ENCODE measurements at places on chromosomes 3 and 15.

DNA sequence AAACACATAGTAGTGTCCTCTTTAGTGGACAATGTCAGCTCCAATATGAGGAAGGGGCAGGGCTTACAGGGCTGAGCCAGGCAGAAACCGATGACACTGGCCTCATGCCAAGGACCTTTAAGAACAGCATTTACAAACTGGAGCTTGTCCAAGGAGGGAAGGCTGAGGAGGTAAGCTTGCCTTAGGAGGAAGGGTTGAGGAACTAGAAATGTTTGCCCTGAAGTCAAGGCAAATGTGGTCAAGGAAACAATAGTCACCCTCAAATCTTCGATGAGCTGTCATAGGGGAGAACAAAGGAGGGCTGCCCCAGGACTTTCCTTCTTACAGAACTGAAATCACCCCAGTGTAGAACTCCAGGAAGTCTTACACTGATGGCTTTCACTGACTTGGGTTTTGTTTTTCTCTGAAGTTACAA lies 136.4 kb downstream of the LIPC start:
- no peak for DNase-seq

DNA sequence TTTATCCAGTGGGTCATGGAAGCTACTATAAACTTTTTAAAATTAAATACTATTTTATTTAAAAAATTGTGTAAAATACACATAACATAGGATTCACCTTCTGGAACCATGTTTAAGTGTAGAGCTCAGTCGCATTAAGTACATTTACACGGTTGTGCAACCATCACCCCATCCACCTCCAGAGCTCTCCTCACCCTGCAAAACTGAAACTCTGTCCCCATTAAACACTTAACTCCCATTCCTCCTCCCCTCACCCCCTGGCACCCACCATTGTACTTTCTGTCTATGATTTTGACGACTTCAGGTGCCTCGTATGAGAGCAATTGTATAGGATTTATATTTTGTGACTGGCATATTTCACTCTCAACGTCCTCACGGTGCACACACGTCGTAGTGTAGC lies 70.7 kb downstream of the APBA2 start:
- no peak for DNase-seq

DNA sequence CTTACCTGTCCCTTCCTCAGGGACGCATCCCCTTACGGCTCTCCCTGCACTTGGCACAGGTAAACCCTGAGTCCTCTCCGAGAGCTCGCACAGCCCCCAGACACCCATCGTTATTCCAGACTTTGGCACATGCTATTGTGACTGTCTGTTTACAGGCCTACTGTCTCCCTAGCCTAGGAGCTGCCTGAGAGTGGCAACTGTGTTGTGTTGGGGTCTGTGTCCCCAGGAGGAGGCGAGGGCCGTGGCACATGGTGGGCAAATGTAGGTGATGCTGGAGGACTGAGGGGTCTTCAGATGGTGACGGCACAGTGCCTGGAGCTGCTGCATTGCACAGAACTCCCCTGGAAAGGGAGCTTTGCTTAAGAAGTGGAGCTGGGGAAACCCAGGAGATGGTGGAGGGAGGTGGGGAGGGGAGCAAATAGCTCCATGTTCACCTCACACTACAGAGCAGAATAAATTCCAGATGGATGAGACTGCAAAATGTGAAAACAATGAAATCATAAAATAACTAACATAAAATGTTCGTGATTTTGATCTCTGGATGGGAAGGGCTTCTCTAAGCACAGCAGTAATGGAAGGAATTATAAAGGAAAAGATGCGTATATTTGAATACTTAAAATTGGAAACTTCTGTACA lies 96.5 kb downstream of the SMAD6 start:
- DNase-seq: no peak

- DNase-seq: no peak
Measured at GRCh38 chr3:59607656-59608055, 557.8 kb upstream of the CFAP20DC start.

DNA sequence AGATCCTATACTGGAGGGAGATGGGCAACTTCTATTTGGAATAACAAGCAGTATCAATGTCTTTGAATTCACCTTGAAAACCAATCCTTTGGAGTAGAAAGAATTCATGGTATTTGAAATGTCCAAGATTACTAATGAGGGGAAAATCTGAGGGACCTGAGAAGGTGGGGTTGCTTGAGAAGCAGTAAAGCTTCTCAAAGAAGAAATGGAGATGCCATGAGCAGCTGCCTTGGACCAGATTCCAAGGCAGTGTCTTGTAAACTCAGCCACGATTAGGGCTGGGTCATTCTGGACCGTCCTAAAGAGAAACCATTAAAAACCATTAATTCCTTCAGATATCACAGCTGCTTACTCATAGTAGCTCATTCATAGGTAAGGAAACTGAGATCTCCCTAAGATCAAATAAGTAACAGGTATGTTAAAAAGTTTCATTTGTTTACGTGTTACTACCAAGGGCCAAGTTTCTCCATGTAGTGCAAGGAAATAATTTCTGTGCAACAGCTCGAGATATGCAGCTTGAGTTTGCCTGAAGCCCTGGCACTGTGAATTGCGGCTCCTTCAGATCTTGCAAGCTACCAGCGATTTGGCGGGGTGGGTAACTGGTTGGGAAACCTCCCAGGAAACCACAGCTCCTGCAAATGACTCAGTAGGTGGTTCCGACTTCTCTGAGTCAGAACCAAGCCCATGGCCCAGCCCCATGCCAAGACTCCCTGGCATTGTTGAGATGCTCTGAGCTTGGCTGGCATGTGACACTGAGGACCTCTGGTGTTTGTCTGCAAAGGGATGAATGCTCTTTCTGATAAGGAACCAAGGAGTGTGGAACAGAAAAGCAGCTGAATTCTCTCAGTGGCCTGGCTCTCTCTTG lies 296.8 kb downstream of the RORA start:
- DNase-seq: peak; percentile 59

- DNase-seq: no peak
Measured at GRCh38 chr3:19598870-19599269, 335.1 kb downstream of the EFHB start.

DNA sequence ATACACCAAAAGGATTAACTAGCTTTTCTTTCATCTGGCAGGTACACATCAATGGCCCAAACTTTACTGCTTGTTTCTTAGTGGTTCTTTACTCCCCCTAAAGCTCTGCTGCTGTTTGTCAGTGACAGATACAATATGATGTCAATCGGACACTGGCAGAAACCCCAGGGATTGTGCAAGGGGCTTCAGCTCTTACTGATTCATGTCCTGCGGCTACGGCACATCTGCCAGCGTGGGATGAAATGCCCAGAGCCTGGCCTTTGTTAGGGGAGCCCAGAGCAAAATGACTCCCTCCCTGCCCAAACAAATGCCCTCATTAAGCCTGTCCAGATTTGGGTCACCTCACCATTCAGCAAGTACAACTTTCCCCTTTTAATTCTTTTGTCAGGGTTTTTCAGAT lies 28.3 kb downstream of the SRP14 start:
- DNase-seq: no peak

Measured in CD8-positive, alpha-beta T cell (primary cell).